NB4 (cell line): ENCODE measurements at places on chromosomes 13 and 19.

DNA sequence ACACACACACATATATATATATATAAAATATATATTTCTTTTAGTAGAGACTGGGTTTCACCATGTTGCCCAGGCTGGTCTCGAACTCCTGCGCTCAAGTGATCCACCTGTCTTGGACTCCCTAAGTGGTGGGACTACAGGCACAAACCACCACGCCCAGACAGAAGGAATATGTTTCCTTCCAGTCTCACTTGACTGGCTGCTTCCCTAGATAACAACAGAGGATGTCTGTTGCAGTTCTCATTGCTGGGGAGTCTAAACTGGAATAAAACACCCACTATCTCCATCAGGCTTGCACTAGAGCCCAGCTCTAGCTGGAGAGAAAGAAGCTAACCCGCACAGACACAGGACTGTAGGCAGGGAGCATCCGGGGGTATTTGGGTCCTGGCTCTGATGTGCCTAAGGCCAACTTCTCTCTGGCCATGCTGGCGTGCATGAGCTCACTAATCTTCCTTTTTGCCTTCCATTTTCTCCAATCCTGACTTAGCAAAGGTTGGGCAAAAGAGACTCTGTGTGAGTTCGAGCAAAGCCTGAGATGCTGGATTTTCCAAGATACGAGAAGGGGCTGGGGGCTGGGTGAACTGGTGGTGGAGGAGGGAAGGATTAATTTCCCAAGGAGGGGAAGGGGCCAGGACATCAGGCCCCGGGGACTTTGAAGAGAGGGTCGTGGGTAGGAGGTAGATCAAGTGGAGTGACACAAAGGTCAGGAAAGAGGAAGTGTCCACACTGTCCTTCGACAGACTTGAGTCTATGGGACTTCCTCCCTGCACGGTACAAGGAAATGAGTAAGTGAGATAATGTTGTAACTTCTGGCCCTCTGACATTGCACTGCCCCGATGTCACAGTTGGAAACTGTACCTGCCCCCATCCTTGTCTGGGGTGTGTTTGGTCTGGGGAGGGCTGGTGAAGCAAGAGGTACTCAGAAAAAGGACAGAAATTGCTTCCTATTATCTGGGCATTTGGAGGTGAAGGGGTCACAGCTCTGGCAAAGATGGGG is 22.5 kb upstream of the ALOX5AP start:
- DNase-seq = peak; percentile 94

DNA sequence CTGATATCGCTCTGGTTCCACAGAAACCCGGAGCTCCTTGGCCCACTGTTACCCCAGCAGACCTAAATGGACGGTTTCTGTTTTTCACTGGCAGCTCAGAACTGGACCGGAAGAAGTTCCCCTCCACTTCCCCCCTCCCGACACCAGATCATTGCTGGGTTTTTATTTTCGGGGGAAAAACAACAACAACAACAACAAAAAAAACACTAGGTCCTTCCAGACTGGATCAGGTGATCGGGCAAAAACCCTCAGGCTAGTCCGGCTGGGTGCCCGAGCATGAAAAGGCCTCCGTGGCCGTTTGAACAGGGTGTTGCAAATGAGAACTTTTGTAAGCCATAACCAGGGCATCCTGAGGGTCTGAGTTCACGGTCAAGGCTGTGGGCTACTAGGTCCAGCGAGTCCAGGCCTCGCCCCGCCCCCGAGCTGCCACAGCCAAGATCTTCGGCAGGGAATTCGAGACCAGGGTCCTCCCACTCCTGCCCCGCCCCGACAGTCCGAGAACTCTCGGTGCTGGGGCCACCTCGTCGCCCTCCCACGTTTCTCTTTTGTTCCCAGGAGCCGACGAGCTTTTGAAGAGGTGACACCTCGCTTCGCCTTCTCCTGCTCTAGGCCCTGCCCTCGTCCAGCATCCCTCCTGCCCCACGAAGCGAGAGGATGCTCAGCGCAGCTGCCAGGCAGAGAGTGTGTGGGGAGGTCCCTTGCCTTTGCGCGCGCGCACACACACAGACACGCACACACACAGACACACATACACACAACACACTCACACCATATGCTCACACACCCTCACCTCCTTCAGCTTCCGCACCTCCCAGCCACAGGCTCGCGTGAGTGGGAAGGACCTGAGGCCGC is 8.8 kb downstream of the ZIC2 start:
- no peak for DNase-seq

DNA sequence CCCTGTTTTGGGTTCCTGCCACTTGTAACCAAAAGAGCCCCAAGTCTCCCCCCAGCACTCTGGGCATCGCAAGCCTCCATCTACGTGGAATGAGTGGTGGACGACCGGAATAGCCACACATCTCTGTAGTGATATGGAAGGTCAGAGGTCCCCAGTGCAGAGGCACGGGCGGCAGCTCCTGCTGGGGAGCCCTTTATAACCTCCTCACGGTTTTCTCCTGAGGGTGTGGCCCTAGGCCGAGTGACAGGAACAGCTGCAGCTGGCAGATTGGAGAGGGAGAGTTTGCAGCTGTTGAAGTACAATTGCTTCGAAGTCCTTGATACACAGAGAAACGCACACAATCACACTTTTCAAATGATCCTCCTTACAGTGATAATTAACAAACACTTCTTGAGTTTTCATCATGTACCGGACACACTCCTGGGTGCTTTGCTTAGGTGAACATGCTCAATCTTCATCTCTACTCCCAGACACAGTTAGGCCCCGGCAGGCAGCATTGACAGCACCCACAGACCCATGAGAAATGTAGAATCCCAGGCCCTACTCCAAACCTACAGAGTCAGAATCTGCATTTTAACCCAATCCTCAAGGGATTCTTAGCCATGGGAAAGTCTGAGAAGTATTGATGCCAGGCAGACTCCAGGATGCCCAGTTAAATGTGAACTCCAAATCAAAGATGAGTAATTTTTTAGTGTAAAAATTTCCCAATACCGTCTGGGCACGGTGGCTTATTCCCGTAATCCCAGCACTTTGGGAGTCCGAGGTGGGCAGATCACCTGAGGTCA is 4.9 kb upstream of the ZNF787 start:
- no peak for DNase-seq

- DNase-seq = peak; percentile 66
These were observed 22.2 kb downstream of the CCDC169 start for GRCh38 chr13:36275190-36276002.
